ENCODE measurements at places on chromosomes 1 and 21.

DNA sequence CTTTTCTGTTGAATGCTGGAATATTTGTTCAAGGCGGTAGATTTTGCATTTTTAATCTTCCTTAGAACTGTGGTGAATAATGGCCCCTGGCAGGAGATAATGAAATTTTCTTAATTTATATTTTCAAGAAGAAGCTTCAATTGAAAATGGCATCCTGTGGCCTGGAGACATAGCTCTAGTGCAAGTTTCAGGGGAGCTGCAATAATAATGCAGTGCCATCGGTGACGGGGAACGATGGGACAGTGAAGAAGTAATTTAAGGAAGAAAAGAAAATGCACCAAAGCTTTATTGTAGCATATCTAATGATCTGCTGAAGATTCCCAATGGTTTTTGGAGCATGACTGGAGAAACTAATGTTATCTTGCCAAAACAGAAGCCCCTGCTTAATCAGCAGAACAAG is 128.4 kb downstream of the ADGRL2 start:
- no peak for DNase-seq

GRCh38 chr1:109622895-109623294 is 3.3 kb downstream of the AMPD2 start:
- no peak for DNase-seq

- DNase-seq: no peak
Measured at GRCh38 chr1:32991819-32992488, 27.3 kb upstream of the RNF19B start.

DNA sequence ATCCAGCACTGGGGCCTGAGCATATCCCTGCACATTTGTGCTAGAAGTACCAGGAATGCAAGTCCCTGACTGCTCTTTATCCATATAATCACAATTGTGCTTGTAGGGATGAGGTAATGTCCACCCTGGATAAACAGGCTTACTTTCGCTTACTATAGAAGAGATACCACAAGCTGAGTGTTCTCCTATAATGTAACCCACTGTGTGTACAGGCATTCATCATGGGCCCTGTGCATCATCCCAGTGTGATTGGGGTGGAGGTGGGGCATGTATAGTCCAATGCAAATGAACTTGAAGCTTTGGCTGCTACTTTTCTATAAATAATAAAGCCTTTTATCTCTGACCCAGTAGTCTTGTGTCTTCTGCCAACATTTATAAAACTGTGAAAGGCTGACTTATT is 69.3 kb downstream of the MAN1A2 start:
- DNase-seq: no peak

- DNase-seq: no peak
Measured at GRCh38 chr1:108708691-108709660, 3.7 kb upstream of the FNDC7 start.

DNA sequence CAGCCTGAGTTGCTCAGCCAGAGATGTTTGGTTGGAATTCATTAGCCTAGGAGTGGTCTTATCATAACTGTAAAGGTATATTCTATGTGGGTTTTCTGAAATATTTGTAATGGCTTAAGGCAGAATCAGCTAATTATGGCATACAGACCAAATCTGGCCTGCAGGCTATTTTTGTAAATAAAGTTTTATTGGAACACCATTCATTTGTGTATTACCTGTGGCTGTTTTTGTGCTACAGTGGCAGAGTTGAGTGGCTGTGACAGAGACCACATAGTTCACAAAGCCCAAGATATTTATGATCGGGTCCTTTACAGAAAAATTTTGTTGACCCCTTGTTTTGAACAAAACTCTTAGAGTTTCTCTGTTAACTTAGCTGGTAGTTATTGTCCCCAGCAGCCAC is 7.4 kb upstream of the DDOST start:
- no peak for DNase-seq

GRCh38 chr1:17264470-17264869 is 15.6 kb downstream of the PADI3 start:
- no peak for DNase-seq

- no peak for DNase-seq
Measured at GRCh38 chr21:15659753-15660422, 69.9 kb upstream of the USP25 start.

GRCh38 chr1:243831463-243831862 is 18.6 kb downstream of the AKT3 start:
- DNase-seq: no peak

- DNase-seq: no peak
Measured at GRCh38 chr1:190963321-190963720, 485.7 kb upstream of the BRINP3 start.

DNA sequence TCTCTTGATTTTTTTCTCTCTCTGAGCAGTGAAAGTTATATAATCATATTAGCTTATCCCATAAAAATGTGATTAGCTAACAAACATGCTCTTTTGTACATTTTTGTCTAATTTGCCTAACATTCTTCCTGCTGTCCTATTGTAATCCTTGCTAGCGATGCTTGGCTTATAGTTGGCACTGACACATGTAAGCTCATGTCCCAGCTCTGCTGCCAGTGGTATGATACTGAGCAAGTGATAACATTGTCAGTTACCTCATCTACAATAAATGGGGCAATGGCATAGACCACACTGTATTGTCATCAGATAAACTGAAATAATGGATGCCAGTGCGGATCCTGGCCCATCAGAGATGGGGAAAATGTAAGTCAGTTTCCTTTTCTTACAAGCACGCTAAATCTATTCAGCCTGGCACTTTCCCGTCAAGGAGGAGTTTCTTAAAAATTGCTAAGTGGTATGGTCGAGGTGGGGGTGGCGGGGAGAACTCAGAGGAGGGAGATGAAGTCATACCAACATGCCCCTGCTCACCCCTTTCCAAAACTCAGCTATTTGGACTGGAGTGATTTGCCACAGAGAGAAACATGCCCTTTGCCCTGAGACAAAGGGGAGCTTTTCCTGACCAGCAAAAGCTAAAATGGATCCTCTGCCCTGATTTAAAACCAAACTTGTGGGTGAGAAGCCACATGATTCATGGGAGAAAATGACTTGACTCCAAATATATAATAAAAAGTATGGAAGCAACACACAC is 1.3 kb downstream of the FYB2 start:
- no peak for DNase-seq

- no peak for DNase-seq
Measured at GRCh38 chr1:54247863-54248515, 48.0 kb downstream of the MRPL37 start.

- no peak for DNase-seq
Measured at GRCh38 chr1:56453016-56453415, 126.3 kb downstream of the PLPP3 start.

GRCh38 chr1:205519541-205520131 is 15.2 kb downstream of the CDK18 start:
- no peak for DNase-seq

GRCh38 chr1:18786149-18786548 is 73.3 kb downstream of the TAS1R2 start:
- DNase-seq: no peak

GRCh38 chr1:82969340-82969739 is 1029.6 kb downstream of the TTLL7 start:
- DNase-seq: no peak

GRCh38 chr1:234842726-234843641 is 233.0 kb upstream of the IRF2BP2 start:
- no peak for DNase-seq

DNA sequence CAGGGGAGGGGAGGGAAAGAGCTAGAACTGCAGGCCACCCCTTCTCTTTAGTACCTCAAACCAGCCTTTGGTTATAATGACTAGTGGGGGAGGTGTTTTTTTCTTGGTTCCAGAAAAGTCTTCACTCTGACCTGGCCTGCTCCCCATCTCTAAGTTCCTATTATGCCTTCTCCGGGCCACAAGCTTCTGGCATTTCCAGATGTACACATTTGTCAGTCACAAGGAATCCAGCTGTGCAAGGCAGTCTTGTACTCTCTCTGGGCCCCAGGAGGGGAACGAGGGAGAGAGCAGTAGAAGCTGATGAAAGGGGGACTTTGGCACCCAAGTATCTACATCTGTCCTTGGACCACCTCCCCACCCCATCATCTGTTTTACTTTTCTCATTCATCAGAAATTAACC is 2.7 kb upstream of the FALEC start:
- no peak for DNase-seq

DNA sequence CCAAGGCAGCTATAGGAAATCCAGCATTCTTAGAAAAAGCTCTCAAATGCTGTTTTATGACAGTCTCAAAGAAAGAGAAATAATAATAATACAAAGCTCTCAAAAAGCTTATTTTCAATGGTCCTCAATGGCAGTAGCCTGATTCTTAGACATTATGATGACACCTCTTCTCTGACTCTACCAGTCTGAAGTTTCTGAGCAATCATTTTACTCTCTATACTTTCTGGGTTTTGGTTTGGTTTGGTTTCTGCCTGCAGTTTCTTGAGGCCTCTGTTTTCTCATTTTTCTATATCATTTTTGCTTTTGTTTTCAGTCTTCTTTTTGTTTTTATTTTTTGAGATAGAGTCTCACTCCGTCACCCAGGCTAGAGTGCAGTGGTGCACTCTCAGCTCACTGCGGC is 50.2 kb upstream of the TBX15 start:
- no peak for DNase-seq

GRCh38 chr1:119787776-119788175 is 19.1 kb upstream of the HMGCS2 start:
- DNase-seq: no peak

DNA sequence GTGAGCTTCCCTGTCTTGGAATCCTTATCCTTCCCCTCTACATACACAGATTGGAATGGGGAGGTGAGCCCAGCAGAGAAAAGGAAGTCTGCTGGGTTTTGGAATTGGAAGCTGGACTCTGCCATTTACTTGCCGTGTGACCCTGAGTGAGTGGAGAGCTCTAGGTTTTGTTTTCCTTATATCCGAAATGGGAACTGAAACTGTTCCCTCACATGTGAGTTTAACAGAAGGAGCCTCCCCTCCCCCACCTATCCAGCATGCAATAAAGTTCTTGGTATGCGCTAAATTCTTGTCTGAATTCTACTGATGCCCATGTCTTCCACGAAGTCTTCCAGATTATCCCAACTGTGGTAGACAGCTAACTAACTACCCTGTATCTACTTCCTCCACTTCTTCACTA is 58.7 kb downstream of the NENF start:
- no peak for DNase-seq

DNA sequence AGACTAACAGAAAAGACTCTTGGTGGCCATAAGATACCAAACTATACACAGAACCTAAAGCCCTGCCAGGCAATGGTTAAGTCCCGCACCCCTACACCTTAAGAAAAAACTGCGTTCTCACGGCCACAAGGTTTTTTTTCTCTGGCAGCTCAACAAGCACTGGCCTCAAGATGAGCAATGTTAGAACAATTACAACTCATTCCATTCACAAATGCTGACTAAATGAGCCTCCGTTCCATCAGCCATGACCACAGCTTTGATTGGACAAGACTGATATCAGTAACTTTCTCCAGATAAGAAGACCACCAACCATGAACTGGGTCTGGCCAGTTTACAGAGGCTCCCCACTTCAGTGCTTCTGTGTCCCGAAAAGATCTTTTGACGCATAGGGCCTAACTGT is 31.9 kb downstream of the SEC16B start:
- DNase-seq: no peak

GRCh38 chr1:52420713-52421112 is 16.3 kb downstream of the PRPF38A start:
- DNase-seq: no peak

Measured in epithelial cell of prostate (primary cell).